Activated CD4-positive, CD25-positive, alpha-beta regulatory T cell treated with anti-CD3 and anti-CD28 coated beads, Interleukin-2, amount 50 U/mL, for 16 hours (primary cell): ENCODE measurements at places on chromosomes 1 and 21.

DNA sequence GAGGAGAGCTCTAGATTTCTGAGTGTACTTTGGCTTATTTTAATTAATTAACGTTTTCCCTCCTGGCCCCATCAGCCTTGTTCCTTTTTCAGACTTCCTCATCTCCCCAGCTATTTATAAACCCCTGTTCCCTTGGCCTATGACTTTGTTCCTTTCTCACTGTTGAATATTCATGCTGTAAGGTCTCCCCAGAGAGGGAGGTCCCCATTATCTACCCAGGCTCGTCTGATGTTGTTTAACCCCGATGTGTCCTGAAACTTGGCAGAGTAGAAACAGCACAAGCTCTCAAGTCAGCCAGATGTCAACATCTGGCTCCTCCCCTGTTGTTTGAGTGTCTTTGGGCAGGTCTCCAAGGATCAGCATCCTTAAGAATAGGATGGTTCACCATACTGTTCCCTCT lies 153.6 kb downstream of the HIVEP3 start:
- no peak for DNase-seq

DNA sequence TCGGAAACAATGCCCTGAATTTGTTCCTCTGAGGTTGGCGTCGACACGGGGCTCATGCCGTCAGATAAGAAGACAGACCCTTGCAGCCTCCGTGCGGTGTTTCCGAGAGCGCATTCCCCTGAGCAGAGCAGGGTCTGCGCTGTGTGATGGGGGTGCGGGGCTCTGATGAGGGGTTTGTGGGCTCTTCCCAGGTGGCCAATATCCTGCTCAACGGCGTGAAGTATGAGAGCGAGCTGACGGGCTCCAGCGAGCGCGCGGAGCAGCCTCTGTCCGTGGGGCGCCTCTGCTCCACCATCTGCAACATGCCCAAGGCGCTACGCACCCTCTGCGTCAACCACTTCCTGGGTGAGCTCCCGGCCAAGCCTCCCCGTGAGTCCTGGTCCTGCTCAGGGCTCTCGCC lies 17.3 kb downstream of the SLC45A1 start:
- no peak for DNase-seq

DNA sequence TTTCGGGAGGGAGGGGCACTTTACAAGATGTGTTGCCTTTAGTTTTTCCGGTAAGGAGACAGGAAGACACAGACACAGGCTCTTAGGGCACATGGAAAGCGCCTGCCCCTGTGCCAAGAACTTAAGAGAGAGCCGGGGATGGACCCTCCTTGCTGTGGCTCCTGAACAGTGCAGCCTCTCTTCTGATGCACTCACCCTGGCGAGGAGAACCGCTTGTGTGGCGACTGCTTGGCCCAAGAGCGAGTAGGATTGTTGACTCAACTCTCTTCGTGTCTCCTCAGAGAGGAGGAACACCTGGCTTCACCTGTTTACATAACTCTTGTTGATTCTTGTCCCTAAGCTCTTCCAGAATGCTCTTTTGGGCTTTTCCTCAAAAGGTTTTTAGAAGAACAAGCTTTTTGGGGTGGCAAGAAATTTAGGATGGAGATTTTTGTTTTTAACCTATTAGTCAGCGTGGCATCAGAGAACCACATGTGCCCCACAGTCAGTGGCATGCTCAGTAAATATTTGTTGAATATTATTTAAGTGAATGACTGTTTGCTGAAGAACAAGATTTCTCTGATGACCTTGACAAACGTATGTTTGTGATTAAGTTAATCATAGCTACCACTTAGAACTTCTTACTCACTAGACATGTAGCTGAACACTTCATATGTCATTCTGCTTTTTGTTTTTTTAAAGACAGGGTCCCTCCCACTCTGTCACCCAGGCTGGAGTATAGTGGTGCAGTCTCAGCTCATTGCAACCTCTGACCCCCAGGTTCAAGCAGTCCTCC lies 60.6 kb downstream of the NFIA start:
- DNase-seq, result no peak

DNA sequence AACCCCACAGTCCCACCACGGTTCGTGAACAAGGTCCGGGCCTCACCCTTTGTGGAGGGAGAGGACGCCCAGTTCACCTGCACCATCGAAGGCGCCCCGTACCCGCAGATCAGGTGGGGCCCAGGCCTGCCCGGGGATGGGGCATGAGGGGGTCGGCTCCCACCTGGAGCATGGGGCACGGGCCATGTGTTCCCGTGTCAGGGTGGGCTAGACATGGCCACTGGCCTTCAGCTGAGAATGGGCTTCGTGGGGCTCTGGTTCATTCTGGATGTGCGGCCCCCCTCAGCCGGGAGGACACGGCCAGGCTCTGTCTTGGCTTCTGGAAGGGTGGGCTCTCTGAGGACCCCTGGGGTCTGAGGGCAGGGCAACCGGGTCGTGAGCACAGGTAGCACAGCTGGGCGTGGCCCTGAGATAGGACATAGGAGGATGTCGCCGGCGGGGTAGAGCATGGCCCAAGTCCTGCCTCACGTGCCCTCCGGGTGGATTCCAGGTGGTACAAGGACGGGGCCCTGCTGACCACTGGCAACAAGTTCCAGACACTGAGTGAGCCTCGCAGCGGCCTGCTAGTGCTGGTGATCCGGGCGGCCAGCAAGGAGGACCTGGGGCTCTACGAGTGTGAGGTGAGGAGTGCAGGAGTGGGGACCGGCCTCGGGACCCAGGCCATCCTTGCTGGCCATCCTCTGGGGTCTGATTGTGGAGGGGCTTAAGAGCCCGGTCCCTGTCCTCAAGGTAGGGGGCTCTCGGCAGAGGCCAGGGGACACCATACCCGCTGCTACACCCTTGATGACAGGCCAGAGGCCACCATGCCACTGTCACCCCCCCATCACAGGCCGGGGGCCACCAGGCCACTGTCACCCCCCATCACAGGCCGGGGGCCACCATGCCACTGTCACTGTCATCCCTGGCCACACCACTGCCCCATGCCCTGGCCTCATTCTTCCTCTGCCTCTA lies 55.5 kb downstream of the TRIM11 start:
- DNase-seq, result no peak

DNA sequence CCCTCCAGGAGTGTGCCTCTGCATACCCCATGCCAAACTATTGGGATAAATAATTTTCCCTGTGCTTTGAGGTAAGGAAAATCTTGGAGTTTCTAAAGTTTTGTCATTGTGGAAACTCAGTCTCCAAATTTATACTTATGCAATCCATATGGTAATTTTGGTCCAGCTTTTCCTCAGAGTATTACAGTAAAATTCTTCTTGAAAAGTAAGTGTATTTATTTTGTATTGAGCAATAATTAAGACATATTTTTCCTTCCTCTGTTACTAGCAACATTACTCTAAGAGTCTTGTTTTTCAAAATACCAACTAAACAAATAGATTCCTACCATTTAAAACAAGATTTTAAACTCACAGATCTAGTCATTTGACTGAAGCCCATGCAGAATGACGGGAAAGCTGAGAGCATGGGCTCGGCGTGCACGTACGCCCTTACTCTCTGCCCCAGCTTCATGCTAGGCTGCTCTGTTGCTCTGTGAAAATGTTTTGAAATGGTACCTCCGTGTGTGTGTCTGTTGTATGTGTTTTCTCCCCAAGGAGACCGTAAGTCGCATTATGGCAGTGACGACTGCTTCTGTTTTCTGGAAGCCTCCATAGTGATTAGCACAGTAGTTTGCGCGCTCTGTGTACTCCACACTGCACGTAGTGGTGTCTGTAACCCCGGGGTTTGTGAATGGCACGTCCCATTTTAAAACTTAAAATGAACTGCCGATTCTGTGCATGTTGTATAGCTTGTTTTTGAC lies 165.3 kb downstream of the SDCCAG8 start:
- no peak for DNase-seq

GRCh38 chr1:158180741-158181576 lies at the start of gene CD1D:
Gene CD1D (plus strand): TSS chr1:158180895. CDS start chr1:158181102, 207 bp downstream.
- DNase-seq, result no peak

GRCh38 chr1:154609398-154610380 lies 1.7 kb upstream of the ADAR start:
- peak; percentile 22 for DNase-seq

DNA sequence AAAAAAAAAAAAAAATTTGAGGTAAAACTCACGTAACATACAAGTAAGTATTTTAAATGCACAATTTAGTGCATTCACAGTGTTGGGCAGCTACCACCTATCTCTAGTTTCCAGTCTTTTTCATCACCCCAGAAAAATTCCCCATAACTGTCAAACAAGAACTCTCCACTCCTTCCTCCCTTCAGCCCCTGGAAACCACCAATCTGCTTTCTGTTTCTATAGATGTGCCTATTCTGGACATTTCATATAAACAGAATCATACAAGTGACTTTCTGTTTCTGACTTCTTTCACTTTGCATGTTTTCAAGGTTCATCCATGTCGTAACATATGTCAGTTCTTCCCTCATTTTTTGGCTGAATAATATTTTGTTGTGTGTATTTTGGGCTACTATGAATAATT lies 24.9 kb upstream of the ETS2 start:
- no peak for DNase-seq

DNA sequence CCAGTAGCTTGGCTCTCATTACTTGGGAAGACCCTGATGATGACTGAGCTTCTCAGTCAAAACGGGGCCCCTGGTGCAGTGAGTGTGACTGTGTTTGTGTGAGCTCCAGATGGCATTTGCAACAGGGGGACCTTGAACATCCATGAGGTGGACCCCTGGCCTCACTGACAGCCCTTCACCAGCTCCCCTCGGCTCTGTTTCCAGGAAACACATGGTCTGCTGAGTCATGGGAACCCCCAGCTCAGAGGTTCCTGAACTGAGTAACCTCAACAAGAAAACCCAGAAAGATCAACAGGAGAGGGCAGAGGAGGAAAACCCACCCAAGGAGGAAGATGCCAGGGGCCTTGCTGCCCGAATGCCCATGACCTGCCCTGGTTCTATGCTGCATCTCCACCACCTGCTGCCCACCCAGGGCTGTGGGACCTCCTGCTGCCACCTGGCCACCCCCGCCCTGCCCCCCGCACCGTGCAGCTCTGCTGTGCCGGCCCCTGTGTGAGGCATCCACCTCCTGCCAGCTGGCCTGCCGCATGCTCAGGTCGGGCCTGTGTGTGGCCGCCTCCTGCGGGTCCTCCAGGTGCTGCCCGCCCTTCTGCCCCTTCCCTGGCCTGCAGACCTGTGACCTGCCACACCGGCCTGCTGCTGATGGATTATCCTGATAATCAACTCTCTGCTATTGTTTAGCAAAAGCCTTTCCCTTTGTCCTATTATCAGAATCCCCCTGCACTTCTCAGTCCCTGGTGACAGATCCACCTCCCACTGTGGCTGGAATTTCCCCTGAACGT lies 4.2 kb upstream of the KRTAP12-1 start:
- DNase-seq, result no peak

- DNase-seq, result no peak
Observed at GRCh38 chr1:20705203-20705755, 12.5 kb downstream of the KIF17 start.
